Purkinje cell (primary cell): ENCODE measurements at places on chromosomes 3 and 15. TPM values are rescaled to one million over a fixed set of nuclear protein-coding genes. Genes with fewer than 3 reads are reported as not detected.

Gene CHRM5
- not detected in 2 replicates for polyA plus RNA-seq

Gene TMIE
- 0.13 and 0.42 TPM in 2 replicates for polyA plus RNA-seq

Gene GXYLT2
- 0.42 and 0.69 TPM in 2 replicates for polyA plus RNA-seq

Gene CFAP44
- 1.3 and 3.2 TPM in 2 replicates for polyA plus RNA-seq

Gene POLQ
- polyA plus RNA-seq, result 0.07 and 0.66 TPM in 2 replicates

Gene SOX14
- not detected in 2 replicates for polyA plus RNA-seq

Gene ATP8B4
- polyA plus RNA-seq, result 0.58 TPM in 1 of 2 replicates, not detected in the other

Gene GOLGA6A
- not detected in 2 replicates for polyA plus RNA-seq
